ENCODE measurements at places on chromosomes 7 and 10.

DNA sequence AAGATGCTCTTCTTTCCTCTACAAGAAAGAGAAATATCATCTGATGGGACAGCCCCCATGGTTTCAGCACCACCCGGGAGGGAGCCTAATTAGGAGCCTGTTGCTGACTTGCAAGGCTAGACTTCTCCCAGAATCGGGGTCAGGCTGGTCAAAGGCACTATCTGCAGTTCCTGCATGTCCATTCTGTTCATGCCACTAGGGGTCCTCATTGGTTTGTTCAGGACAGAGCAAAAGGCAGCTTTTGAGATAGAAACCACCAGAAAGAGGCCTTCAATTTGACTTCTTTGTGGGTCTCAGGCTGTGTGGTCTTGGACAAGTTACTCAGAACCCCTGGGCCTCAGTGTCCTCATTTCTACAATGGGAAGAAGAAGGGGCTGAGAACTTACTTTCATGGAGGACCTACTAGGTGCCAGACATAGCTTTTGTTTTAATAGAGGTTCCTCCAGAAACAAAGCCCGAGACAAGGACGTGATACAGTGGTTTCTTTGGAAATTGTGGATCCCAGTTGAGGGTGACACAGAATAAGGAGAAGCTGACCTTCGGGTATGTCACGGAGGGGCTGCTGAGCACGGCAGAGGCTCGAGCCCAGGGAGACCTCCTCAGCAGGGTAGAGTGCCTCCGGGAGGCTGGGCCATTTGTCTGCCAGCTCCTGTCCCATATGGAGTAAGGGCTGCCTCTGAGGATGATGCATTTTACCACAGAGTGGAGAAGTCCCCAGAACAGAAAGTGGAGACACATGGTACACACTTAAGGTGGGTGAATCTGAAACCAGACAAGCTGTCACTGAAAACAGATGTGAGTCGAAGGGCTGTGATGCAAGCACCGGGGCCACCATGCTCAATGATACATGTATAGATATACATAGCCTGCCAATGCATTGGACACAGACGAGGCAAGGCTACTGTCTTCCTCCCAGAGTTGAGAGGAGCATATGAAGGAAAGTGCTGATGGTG lies 33.1 kb upstream of the NEUROD6 start:
- DNase-seq: peak; percentile 46

DNA sequence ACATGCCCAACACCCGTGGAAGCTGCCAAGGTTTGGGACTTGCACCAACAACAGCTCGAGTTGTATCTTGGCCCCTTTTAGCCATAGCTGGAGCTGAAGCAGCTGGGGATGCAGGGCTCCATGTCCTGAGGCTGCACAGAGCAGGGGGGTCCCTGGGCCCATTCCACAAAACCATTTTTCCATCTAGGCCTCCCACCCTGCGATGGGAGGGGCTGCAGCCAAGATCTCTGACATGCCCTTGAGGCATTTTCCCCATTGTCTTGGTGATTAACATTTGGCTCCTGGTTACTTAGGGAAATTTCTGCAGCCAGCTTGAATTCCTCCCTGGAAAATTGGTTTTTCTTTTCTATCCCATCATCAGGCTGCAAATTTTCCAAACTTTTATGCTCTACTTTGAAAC lies 637.8 kb upstream of the VSTM2A start:
- no peak for DNase-seq

- DNase-seq: no peak
Observed at GRCh38 chr10:113108194-113108835, 158.3 kb downstream of the TCF7L2 start.

- DNase-seq: no peak
Observed at GRCh38 chr10:30456266-30456665, 22.3 kb downstream of the MAP3K8 start.

DNA sequence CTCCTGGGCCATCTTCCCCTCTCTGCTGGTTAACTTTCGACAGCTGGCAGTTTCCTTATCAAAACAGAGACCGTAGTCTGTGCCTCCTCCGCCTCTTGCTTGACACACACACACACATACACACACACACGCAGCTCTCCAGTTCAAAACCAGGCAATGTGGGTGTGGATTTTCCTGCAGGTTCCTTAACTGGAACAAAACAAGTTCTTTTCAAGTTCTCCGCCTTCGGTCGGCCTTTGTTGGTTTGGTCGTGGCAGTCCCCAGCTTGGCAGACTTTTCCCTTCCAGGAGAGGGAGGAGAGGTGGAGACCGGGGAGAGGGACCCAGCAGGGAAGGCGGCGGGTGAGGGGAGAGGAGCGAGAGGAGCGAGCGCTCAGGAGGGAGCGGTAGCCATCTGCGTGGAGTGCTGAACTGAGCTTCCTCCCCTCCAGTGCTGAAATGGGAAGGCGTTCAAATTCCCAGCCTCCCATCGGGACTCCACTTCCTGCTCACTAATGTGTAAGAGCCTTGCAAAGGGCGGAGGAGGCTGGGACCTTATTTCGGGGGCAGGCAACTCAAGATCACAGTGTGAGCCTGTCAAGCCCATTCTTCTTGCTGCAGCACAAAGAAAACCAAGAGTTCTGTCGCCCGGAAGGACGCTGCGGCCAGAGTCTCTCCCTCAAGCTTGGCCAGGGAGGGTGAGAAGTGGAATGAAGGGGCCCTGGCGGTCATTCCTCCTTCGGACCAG lies 120.6 kb downstream of the PRPF18 start:
- DNase-seq: peak; percentile 90
